Stimulated activated CD4-positive, alpha-beta T cell treated with anti-CD3 and anti-CD28 coated beads, Interleukin-1b, Interleukin-23, amount 100 ng/mL, for 4 hours (primary cell): ENCODE measurements at places on chromosomes 6 and 20.

- DNase-seq: no peak
Measured at GRCh38 chr20:32439132-32439829, 81.2 kb downstream of the ASXL1 start.

DNA sequence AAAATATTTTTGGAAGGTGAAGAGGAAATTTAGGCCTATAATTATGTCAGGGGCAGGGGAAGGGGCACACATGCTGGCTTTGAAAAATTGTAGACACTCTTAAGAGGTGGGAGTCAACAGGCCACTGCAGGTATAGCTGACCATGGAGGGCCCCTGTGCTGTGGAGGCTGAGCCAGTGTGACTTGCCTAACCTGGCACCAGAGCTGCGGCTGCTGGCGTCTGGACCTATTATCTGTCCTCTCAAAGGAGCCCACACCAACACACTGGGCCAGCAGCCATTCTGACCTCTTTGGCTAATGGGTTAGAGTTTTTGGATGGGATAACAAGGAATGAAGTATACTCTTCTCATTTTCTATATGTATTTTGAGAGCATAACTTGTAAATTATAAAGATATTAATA lies 4.5 kb downstream of the GID8 start:
- no peak for DNase-seq

- no peak for DNase-seq
Measured at GRCh38 chr20:33465481-33466302, 22.1 kb upstream of the SNTA1 start.

GRCh38 chr6:49552596-49552995 lies 2.1 kb downstream of the C6orf141 start:
- no peak for DNase-seq

- DNase-seq: no peak
Measured at GRCh38 chr6:36625158-36625919, 31.2 kb downstream of the SRSF3 start.

DNA sequence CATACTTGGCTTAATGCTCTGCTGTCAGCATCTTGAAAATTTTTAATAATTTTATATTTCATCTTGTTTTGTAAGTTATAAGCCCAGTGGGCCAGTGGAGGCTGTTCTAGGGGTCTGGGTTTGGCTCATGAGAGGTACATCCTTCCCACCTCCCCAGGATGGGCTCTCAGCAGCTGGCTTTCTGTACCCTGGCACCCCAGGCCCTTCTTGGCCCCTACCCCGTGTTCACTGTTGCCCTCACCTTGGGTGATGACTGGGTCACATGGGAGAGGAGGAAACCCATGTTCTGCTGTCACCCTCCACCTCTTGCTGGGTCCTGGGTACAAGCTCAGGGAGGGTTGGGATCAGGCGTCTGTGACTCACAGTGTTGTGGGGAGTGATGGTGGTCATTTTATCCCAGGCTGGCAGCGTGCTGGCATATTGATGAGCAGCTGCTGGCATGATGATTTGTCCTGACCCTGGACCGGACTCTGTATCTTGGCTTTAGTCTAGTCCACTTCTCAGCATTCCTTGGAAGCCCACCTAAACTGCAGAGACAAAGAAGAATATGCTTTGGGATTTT lies 34.6 kb downstream of the SLC16A10 start:
- DNase-seq: no peak

GRCh38 chr6:110147870-110148269 lies 31.6 kb downstream of the WASF1 start:
- no peak for DNase-seq

DNA sequence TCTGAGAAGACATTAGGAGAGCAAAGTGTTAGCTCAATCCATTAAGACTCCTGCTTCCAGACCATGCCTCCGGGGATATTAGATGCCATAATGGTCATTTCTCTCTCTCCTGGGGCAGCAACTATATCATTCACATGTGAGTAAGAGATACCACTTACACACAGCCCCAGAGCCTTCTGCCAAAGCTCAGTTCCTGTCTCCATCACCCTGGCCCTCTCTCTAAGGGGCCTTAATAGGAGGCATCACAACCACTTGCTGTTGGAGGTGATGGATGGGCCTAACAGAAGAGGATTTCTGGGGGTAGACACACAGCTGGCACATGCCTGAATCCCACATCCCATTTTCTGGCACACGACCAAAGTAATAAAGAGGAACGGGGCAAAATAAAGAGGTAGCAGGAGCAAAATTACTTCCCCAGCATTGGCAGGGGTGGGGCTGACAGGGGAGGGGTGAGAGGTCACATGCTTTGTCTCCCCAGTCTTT lies 34.0 kb upstream of the VSTM2L start:
- DNase-seq: no peak

- no peak for DNase-seq
Measured at GRCh38 chr6:84777888-84778287, 13.5 kb upstream of the TBX18 start.

DNA sequence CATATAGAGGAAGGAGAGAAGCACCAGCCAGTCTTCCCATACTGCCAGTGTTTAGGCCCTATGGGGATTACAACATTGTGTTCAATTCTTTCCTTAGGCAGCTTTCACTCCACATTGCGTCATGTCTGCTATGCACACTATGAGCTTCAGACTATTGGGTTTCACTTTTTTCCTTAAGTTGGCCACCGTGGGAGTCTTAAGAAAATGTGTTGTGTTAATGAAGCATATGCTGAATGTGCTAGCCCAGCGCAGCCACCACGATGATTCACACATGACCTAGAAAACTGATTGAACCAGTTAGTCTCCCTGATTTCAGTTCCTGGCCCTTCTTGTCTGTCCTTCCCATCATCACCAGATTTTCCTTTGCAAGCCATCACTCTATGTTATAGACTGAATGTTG lies 21.5 kb downstream of the TUBB2B start:
- DNase-seq: no peak

- DNase-seq: no peak
Measured at GRCh38 chr20:560680-561079, 17.1 kb upstream of the CSNK2A1 start.

- no peak for DNase-seq
Measured at GRCh38 chr6:169639653-169640278, 62.1 kb downstream of the WDR27 start.

DNA sequence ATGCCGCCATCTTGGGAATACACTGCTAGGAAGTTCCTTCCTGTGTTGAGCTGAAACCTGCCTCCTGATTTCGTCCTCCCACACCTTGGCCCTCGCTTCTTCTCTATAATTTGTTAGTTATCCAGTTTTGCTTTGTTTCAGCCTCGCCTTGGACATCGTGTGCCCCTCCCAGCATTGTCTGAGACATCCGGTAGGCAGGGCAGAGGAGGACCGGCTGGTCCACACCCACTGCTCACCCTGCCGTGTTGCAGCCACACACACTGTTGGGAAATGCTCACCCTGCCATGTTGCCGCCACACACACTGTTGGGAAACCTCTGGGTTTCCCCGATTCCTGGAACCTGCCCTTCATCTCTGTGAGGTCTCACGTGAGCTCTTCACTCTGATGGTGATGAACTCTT lies 105.1 kb downstream of the CDH4 start:
- no peak for DNase-seq

DNA sequence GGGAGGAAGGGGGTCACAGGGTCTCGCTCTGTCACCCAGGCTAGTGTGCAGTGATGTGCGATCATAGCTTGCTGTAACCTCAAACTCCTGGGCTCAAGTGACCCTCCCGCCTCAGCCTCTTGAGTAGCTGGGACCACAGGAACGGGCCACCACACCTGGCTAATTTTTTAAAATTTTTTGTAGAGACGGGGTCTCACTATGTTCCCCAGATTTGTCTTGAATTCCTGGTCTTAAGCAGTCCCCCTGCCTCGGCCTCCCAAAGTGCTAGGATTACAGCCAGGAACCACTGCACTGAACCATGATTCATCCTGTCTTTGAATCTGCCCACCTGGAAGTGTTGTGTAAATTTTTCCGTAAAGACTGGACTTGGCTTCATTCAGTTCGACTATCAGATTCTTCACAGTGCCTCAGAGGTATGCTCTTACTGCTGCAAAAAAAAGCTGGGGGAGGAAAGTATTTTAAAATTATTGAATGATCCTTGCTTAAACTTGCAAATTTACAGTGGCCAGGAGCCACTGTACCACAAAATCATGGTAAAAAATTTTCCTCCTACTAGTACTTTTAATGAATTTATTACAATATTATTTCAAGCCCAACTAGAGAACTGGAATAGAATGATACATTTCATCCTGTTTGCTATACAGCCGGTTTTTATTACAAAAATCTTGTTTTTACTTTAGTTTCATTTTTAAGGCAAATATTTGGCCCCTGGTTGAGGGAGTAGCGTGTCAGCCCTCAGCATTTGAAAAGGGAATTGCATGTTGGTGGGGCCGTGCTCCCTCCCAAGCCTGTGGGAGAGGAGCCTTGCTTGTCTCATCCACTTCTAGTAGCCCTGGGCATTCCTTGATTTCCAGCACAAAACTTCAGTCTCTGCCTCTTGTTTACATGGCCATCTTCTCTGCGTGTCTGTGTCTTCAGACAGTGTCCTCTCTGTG lies 202.5 kb upstream of the SGK1 start:
- DNase-seq: no peak

DNA sequence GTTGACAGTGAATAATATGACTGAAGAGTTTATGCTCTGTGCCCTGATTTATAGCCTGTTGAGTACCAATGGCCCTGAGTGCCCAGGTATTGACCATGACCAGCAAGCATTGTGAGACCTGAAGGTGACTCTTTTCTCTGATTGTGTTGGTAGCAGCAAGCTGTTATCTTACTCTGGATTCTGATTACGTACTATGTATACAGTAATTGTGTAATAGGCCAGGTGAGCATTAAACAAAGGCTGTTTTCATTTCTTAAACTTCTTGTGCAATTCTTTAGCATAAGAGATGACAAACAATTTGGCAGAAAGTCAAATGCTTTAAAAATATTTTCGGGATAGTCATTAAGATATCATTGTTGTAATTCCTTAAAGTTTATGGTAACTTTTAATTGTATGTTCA lies 111.7 kb upstream of the PTPRK start:
- no peak for DNase-seq

DNA sequence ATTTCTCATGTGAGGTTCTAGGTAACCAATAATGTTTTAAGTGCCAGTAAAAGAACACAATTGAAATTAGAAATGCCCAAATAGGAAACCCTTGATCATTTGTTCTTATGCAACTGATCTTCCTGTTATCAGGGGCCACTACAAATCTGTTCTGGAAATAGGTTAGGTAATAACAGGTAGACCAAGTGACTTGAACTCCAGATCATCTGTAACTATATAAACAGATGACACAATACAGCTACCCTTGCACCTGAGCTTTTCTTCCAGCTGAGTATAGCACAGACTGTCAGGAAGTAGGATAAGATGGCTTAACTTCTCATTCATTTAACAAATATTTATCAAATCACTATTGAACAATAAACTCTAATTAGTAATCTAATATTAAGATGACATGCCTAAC lies 52.5 kb downstream of the MAN1A1 start:
- no peak for DNase-seq

DNA sequence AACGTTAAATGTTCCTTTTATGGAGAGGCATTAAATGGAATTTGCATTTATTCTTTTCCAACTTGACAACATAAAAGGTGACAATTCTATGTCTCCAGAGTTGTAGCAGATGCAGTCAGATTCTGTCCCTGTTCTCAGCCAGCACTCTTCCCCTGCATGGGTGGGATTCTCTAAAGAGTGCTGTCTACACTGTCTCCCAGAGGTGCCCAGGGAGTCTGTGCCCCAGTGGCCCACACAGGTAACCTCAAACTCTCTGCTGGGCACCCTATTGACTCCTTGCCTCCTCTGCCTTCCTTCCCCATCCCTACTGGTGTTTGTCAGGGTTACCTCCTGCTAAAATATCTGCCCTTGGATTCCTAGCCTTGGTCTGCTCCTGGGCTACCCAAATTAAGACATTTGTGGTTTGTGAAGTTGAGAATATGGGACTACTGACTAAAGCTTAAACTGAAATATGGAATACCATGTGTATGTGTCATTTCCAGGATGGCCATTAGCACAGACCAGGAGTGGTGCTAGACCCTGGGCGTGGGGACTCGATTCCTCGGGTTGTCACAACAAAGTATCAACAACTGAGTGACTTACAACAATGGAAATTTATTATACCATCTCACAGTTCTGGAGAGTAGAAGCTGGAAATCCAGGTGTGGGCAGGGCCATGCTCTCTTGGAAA lies 284.7 kb downstream of the CDH26 start:
- DNase-seq: no peak

GRCh38 chr6:87375315-87375714 lies 30.7 kb downstream of the C6orf163 start:
- DNase-seq: no peak

- DNase-seq: no peak
Measured at GRCh38 chr6:166450167-166450873, 67.6 kb upstream of the MPC1 start.

DNA sequence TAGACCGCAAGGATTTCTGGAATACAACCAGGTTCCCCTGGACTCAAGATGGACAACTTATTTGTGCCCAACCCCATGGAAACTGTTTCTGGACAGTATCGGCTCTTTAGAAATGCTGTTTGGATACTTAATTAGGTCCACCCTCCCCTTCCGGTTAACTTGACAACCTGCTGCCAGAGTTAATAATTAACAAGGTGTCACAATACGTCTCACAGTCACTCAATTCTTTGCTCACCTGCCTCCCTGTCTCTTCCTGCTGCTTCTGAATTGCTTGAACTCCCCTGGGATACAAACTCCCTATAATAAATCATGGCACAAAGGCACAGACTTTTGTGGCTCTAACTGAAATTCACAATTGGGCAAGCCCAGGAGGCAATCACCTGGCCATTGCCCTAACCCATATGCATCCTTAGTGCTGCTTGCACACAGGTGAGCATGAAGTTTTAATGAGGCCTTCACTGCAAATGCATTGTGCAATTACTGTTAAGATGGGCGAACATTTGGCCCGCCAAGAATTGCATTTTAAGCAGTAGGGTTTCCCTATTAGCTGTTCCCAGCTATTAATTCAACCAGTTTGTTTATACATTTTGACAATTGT lies 504.4 kb upstream of the NOX3 start:
- DNase-seq: no peak

- no peak for DNase-seq
Measured at GRCh38 chr6:97841763-97842162, 558.7 kb upstream of the MMS22L start.

DNA sequence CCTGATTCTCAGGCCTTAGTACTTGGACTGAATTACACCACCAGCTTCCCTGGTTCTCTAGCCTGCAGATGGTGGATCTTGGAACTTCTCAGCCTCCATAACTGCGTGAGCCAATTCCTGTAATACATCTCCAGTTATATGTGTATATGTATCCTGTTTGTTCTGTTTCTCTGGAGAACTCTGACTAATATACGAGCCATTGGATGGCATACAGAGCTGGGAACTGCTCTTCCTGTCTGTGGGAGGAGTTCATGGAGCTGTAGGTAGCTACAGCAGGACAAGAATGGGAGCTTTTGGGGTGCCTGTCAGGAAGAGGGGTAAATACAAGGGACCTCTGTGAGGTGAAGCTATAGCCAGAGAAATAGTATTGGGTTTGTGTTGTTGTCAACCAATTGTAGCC lies 41.2 kb downstream of the TMEM14A start:
- no peak for DNase-seq
